ENCODE measurements at places on chromosomes 12 and 14. TPM values are rescaled to one million over a fixed set of nuclear protein-coding genes. Genes with fewer than 3 reads are reported as not detected.

Gene NUAK1
- 4.6 TPM for total RNA-seq

Gene KRT2
- total RNA-seq, result not detected

Gene AMDHD1
- total RNA-seq, result 0.33 TPM

Gene ADGRD1
- total RNA-seq, result 7.3 TPM

Gene PLCZ1
- not detected for total RNA-seq

Gene PPP1CC
- 98.9 TPM for total RNA-seq

Gene PELI2
- total RNA-seq, result 29.2 TPM

Gene INHBC
- total RNA-seq, result not detected

Gene ADAM20
- total RNA-seq, result 1.2 TPM

Gene FOXN4
- total RNA-seq, result not detected

Gene NR1H4
- not detected for total RNA-seq

Gene C1RL
- 64.9 TPM for total RNA-seq

Gene SETD1B
- 3.5 TPM for total RNA-seq

Gene PARP2
- total RNA-seq, result 5.6 TPM

Gene MYH6
- not detected for total RNA-seq

Gene REM2
- 0.26 TPM for total RNA-seq

Gene CLEC4D
- not detected for total RNA-seq

Gene C12orf56
- total RNA-seq, result 0.77 TPM

Gene ANKRD33
- total RNA-seq, result under 0.01 TPM

Gene CD163
- total RNA-seq, result 0.26 TPM

Gene GPR84
- not detected for total RNA-seq

Gene KRT75
- not detected for total RNA-seq

Gene TAS2R10
- total RNA-seq, result 0.50 TPM

Gene CCDC196
- not detected for total RNA-seq

Gene GYS2
- total RNA-seq, result not detected

Gene MLF2
- total RNA-seq, result 88.6 TPM

Gene CCDC175
- not detected for total RNA-seq

Gene COX8C
- 0.33 TPM for total RNA-seq

Gene SMOC1
- total RNA-seq, result not detected

Gene PROX2
- total RNA-seq, result not detected

Gene KRT6C
- total RNA-seq, result not detected

Gene CFAP73
- total RNA-seq, result not detected

Gene NPAS3
- 0.26 TPM for total RNA-seq

Gene POLE
- total RNA-seq, result 9.6 TPM

Gene KCNJ8
- 7.4 TPM for total RNA-seq

Gene MYO1H
- not detected for total RNA-seq

Gene OTUB2
- 1.5 TPM for total RNA-seq

Measured in fibroblast of lung (primary cell).